HT1080 (cell line): ENCODE measurements at places on chromosomes 11 and 22. TPM values are rescaled to one million over a fixed set of nuclear protein-coding genes. Genes with fewer than 3 reads are reported as not detected.

DNA sequence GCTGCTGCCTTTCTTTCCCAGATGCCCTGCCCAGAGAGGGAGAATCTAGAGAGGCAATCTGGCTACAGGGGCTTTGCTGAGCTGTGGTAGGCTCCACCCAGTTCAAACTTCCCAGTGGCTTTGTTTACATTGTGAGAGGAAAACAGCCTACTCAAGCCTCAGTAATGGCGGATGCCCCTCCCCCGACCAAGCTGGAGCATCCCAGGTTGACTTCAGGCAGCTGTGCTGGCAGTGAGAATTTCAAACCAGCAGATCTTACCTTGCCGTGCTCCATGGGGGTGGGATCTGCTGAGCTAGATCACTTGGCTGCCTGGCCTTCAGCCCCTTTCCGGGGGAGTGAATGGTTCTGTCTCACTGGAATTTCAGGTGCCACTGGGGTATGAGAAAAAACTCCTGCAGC, 12.2 kb downstream of the BDNF start:
- no peak for DNase-seq

The TRIOBP gene
- 32.3 and 33.3 TPM in 2 replicates for total RNA-seq

DNA sequence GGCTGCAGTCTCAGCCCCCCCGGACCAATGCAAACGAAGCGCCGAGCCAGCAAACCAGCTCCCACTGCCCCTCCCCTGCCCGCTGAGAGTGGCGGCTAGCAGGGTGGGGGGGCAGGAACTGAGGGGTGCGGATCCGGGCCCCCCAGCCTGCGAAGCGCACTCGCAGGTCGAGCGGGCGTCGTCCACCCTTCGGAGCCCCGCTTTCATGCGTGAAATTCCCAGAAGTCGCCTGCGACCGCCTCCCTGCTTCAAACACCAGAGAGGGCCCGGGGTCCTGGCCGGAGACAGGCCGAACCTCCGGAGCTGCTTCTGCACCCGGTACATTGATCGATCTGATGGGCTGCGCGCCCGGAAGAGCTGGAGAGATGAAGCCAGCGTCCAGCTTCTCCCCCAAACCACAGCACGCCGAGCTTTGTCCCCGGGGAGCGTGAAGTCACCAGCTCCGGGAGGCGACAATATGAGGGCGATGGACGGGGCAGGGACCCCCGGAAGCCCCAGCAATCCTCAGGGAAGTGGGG, 646 bp upstream of the PATZ1 start:
- DNase-seq, result no peak

DNA sequence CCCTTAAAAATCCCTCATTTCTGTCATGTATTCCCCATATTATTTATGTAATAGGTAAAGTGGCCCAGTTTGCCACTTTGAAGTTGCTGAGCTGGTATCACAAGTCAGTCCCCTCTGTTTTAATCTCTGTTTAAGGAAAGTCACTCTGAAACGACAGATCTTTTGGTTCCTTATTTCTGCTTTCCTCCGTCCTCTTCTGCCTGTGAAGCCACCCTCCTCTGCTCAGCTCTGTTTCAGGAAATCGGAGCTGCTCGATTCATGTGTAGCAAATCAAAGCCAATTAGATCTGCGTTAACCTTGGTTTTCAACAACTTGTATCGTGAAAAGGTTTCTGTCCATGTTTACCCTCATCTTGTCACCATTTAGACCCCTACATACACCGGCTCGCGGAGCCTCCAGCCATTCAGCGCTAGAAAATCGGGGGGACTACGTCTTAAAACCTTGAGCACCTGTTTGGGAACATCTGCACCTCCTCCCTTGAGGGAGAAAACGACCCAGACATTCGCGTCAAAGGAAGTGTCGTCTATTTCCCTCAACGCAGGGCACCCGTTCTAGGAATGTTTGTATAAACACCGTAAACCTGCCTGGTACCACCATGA, 576 bp upstream of the SC5D start:
- DNase-seq, result no peak

DNA sequence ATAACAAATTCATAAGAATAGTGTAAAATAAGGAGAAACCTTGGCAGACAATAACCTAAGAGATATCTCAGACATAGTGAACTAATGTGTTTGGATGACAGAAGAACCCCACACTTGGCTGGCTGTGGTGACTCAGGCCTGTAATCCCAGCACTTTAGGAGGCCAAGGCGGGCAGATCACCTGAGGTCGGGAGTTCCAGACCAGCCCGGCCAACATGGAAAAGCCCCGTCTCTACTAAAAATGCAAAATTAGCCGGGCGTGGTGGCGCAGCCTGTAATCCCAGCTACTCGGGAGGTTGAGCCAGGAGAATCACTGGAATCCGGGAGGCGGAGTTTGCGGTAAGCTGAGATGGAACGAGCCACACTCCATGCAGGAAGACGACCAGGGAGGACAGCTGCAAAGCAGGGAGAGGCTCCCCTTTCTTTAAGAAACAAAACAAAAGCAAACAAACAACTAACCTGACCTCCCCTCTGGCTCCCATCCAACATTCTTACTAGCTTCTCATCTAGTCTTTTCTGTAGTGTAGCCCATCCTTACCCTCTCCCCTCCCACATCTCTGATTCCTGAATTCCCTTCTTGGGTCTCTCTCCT, 84.2 kb downstream of the ZNF280B start:
- no peak for DNase-seq

- DNase-seq, result no peak
These were observed 30.6 kb downstream of the UBASH3B start for GRCh38 chr11:122686111-122686510.

The SMIM35 gene
- total RNA-seq, result not detected in 2 replicates

GRCh38 chr22:36505998-36506635, 723 bp downstream of the FOXRED2 start:
- no peak for DNase-seq

- peak; percentile 84 for DNase-seq
These were observed 33.0 kb upstream of the APOBEC3A start for GRCh38 chr22:38924347-38924952.

DNA sequence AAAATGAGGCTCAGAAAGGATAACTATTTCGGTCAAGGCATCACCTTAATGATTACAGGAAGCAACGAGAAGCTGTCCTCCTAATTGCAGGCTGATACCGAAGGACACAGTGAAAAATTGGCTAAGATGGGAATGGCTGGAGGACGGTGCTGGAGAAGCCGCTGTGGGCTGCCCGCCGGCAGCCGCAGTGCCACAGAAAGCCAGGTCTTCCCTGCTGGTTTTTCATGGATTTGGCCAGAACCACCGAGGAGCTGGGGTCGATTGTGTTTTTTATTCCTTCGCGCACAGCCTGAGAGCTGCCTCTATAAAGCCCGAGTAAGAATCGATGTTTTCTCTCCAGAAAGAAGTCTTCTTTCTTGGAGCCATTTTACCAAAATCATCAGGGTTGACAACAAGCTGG, 1484.2 kb downstream of the BRD1 start:
- DNase-seq, result no peak

DNA sequence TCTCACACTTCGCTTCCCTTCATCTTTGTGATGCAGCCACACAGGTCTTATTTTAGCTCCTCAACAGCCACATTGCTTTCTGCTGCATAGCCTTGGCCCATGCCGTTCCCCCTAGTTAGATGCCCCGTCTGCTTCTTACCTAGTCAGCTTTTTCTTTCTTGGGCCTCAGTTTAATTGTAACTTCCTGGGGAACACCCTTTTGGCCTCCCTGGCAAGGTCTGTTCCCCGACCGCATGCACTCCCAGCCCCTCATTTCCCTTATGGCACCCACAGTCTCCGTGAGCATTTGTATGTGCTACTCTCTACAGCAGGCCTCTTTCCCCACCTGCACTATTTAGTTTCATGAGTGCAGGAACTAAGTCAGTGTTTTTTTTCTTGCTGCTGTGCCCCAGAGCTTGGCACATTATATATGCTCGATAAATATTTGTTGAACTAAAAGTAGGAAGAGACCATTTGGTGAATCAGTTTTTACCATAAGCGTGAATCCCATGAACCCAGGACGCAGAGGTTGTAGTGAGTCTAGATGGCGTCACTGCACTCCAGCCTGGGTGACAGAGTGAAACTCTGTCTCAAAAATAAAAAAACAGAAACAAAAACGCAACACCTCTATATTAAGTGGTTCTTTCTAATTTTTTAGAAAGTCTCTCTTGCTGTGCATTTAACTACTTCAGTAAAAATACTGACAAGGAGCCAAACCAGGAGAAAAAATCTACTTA, 38.5 kb downstream of the TNRC6B start:
- DNase-seq, result no peak

GRCh38 chr11:127075758-127076157, 75.2 kb upstream of the KIRREL3 start:
- no peak for DNase-seq

DNA sequence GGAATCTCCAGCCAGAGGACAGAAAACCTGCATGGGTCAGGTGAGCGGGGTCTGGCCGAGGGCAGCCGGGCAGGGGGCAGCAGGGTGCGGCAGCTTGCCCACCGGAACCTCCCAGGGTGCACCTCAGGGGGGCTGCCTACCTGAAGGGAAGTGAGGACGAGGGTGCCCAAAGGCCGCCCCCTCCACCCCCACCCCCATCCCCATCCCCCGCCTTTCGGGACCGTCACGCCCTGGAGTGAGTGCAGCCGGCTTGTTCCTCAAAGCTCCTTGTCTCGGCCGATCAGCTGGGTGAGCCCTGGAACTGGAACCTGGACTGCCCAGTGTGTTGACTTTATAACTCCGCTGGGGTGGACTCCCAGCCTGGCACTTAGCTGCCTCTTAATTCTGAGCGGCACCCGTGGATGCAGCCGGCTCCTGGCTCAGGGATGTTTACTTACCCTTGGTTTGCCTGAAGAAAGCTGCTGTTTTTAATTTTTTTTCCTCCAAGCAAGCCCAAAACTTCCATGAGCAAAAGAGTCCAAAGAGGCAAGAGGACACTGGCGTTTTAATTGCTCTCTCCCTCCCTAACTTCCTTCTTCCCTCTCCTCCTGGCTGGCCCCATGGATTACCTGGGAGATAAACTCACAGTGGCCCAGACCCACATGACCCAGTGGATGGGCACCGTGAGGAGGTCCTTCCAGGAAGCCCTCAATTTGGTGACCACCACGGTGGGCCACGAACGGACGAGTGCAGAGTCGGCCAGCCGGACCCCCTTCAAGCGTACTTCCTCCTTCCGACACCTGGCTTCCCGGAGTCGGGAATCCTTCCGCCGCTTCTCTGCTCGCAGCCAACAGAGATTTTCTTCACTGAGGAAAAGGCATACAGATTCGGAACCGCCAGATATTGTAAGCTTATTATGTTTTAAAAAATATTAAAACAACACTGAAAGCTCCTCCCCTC, 87.8 kb upstream of the CRYBB3 start:
- DNase-seq, result no peak

GRCh38 chr11:135075740-135076139, 663.7 kb upstream of the B3GAT1 start:
- peak; percentile 24 for DNase-seq

DNA sequence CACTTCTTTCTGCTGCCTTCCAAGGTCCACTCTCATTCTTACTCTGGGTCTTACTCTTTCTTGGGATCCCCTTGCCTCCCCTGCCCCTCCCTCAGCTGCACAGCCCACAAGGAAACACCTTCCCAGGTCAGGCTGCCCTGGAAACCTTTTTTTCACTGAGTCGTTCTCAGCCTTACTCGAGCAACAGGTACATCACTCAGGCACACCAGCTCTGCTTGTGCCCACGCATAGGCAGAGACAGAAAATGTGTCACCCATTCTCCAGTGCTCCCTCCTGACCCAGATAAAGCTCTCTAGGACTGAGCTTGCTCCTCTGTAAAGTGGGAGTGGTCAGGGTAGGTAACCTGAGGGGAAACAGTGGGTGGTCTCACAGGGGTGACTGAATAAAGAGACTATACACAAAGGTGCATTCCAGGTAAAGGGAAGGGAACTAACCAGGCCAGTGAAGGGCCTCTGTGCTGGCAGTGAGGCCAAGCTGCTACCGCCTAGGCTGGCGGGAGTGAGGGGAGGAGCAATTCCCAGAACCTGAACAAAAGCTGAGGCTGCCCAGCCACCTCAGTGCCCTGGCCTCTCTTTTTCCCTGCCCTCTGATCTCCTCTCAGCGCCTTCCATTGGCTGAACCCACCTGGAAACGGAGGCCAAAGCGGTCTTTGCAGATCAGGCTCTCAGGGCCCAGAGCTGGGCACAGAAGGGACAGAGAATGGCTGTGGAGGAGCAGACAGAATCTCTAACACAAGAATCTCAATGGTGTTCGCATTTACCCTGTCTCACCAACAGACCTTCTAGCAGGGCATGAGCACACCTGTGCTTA, 15.9 kb downstream of the PRG3 start:
- no peak for DNase-seq

GRCh38 chr11:120756931-120757330, 245.4 kb downstream of the GRIK4 start:
- no peak for DNase-seq

DNA sequence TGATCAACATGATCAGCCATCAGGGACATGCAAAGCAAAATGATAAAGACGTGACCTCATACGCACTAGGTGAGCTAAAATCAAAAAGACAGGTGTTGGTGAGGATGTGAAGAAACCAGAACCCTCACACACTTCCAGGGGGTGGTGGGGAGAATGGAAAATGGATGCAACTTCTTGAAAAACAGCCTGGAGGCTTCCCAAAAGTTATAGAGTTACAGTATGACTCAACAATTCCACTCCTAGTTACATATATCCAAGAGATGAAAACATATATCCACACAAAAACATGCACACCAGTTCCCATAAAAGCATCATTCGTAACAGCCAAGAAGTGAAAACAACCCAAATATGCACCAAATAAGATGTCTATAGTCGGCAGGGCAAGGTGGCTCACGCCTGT, 42.1 kb upstream of the APLNR start:
- DNase-seq, result no peak

The ZNRF3 gene
- 7.1 and 9.1 TPM in 2 replicates for total RNA-seq

GRCh38 chr11:31802990-31803812, 7.9 kb downstream of the PAX6 start:
- no peak for DNase-seq
